Activated naive CD8-positive, alpha-beta T cell treated with anti-CD3 and anti-CD28 coated beads for 36 hours (primary cell): ENCODE measurements at places on chromosomes 3 and 15.

DNA sequence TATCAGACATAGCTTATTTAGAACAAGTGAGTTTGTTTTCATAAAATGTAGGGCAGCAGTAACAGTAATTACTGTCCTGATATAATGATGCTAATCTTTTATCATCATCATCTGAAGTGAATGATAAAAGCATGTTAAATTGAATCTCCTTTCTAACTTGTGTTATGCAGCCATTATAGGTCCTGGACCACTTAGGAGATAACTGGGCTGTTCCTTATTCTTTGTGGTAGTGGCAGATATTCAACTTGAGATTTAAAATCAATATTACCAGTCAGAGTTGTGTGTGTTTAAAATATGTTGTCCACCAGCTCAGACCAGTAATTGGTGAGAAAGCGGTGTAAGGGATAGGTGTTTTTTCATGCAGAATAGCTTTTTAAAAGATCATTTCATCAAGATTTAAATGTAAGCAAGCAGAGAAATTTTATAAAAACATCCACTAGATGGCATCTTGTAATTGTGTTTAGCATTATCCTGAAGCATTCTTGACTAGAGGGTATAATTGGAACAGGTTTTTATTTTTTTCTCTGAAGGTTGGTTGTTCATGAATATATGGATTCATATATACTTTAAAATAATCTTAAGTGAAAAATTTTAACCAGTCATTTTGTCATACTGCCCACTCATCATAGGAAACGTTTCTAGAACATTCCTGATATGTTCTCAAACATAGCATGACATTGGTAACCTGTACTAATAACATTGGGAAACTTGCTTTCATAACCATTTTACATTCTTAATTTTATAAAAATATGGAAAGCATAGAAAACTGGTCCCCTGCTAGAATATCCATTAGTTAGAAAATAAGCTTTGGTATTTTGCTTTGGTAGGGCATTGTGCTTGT is 153.9 kb downstream of the BBX start:
- no peak for DNase-seq

- no peak for DNase-seq
Observed at GRCh38 chr3:20100151-20100550, 59.9 kb downstream of the KAT2B start.

- no peak for DNase-seq
Observed at GRCh38 chr15:71275098-71275497, 159.8 kb downstream of the THSD4 start.

GRCh38 chr3:186955898-186956696 is 25.8 kb downstream of the ST6GAL1 start:
- no peak for DNase-seq

DNA sequence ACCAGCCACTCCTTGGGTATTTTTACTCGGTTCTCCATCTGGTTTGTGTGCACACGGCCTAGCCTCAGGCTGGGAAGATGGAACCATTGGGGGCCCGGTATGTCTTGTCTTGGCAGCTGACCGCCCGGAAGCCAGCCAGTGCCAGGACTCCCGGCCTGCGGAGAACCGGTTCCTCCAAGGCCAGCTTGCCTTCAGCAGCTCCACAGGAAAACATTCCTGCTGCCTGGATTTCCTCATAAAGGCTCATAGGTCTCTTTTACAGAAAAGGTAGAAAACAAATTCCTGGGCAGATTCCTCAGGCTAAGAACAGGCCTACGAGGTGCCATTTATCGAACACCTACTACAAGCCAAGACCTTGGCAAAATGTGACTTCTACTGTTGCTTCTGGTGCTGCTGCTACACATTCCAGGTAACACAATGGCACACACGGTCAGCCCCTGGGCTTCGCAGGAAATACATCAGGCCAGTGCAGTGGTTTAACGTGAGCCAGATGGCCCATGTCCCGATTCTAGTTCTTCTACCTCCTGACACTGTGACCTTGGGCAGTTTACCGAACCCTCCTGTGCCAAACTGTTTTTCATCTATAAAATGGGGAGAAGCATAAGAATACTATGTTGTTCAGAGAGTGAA is 141.8 kb downstream of the OPA1 start:
- no peak for DNase-seq

GRCh38 chr3:37590328-37591079 is 271.2 kb upstream of the CTDSPL start:
- no peak for DNase-seq

DNA sequence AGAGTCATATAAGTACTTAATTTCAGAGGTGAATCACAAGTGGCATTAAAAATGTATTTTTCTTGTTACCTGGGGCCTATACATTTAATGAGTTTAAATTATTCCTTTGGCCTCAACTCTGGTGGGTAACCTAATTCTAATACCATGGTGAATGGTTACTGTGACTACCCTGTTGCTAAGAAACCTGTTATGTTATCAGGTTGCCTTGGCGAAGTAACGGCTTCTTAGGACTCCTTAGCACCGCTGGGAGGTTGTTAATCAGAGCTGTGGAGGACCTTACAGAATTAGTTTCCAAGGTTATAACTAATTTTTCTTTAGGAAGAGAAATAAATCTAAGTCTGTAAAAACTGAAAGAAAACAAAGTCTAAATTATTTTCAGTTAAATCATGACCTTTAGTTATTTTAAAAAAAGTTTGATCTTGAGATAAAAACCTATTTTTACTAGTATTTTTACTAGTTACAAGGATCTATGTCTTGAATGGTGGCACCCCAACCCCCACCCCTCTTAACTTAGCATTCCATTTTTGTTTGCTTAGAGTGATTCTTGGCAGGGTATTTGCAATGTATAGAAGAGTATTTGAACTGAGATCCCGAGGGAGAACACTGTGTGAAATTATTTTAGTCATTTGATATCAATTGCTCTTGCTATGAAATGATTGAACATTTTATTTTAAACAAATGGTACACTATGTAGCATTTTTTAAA is 155.5 kb downstream of the FNDC3B start:
- no peak for DNase-seq

DNA sequence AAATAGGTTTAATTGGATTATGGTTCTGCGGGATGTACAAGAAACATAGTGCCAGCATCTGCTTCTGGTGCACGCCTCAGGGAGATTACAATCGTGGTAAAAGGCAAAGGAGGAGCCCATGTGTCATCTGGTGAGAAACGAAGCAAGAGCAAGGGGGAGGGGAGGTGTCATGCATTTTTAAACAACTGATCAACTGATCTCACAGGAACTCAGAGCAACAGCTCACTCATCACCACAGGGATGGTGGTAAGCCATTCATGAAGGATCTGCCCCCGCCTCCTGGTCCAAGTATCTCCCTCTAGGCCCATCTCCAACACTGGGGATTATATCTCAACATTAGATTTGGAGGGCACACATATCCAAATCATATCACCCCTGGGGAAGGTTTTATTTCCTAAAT is 42.1 kb upstream of the FGF7 start:
- DNase-seq = no peak

GRCh38 chr3:160169139-160169976 is 55.9 kb upstream of the C3orf80 start:
- no peak for DNase-seq

GRCh38 chr3:10485806-10486205 is 19.6 kb downstream of the ATP2B2 start:
- DNase-seq = no peak

DNA sequence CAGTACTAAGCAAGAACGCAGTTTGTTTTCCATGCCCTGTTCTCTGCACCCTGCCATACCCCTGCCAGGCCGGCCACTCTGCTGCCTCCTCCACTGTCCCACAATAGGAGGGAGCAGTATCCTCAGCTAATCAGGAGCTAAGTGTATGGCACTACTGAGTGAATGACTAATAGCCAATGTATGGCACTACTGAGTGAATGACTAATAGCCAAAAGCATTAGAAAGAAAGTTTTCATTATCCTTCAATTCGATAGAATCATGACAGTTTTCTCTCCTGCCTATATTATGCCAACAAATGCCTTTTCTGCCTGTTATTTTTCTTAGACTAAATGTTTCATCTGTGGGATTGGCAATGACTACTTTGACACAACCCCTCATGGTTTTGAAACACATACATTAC is 107.5 kb upstream of the CHRM5 start:
- DNase-seq = no peak

GRCh38 chr3:132267391-132267993 is 49.7 kb upstream of the ACP3 start:
- DNase-seq = no peak

DNA sequence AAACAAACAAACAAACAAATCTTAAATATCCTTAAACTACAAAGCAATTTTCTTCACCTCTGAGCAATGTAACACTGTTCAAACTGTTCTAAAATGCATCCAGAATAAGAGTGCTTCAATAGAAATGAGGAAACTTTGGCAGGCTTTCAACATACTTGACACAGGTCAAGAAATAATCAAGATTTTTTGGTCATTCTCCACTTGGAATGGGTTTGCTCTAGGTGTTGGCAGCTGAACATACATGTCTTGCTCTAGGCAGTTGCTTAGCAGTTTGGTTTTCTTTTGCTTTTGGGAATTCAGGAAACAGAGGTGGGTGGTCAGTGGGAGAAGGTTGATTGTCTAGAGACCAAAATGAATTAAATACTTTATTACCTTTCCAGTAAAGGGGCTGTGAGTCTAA is 1.4 kb upstream of the LRRC3B start:
- DNase-seq = no peak
